KBM-7 (cell line): ENCODE measurements at places on chromosomes 2 and 18.

- no peak for DNase-seq
These were observed 190.0 kb downstream of the ST6GAL2 start for GRCh38 chr2:106695919-106696318.

DNA sequence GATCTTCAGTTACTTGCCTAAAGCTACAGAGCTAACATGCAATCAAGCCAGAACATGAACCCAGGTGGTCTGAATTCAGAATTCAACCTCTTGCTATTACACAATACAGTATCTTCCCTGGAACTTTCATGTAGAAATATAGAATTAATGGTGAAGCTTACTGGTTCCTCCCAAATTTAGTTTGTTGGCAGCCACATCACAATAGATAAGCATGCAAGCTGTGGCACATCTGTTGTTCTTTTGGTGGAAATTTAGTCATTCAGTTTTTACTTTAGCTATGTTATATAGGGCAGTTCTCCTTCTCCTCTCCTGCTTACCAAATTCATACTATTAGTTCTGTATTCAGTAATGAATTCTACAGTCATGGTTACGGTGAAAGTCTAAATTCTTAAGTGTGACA lies 101.0 kb upstream of the RNF152 start:
- no peak for DNase-seq

DNA sequence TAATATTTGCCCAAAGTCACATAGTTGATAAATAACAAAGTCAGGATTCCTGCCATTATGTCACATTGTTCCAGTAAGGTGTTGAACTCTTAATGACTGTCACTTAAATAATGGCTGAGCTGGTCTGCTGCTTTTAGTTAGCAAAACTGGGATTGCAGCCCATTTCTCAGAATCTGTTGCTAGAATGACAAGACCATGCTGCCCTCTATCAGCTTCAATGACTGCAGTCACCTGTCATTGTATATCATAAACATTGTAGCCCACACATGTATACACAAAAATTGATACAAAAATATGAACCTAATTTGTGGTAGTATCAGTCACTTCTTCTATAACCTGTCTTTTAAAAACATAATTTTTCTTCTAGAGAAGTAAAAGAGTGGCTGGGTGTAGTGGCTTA lies 121.1 kb downstream of the FAM161A start:
- no peak for DNase-seq

DNA sequence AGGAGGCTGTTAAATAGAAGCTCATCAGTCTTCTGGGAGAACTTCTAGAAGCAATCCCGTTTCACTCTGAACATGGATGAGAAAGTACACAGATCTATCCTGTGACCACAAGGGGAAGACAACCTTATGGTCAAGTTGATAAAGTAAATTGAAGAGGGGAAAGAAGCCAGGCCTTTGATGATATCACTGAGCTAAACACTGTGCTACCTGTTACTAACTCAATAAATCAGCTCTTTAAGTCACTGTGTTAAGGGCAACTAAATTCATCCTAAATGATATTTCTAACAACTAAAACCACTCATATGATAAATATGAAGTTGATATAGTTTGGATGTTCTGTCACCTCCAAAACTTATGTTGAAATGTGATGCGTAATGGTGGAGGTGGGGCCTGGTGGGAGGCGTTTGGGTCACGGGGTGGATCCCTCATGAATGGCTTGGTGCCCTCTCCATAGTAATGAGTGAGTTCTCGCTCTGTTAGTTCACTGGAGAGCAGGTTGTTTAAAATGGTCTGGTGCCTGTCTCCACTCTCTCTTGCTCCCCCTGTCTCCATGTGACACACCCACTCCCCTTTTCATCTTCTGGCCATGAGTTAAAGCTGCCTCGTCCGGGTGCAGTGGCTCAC lies 23.6 kb downstream of the OLA1 start:
- DNase-seq: no peak

DNA sequence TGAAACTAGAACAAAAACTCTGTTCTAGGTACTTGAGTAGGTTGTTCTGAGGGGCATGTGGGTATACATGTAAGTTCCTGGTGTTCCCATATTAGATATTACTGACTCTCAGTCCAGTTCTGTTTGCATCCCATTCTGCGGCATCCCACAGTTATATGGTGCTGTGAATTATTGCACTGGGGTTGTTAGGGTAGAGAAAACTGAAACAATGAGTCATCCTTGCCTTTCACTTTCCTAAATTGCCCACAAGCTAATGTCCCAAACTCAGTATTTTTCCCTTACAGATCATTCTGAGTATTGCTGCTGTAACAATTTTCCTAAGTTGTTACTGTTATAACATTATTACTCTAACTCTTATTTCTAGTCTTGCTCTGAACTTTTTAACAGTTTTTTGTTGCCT lies 3.0 kb downstream of the WDR75 start:
- DNase-seq: no peak

- DNase-seq: peak; percentile 67
These were observed 1.2 kb downstream of the BMPR2 start for GRCh38 chr2:202377207-202377761.

- DNase-seq: no peak
These were observed 152.6 kb upstream of the SLC1A4 start for GRCh38 chr2:64836566-64836965.

GRCh38 chr2:101717071-101717845 lies 19.8 kb downstream of the MAP4K4 start:
- DNase-seq: peak; percentile 66

DNA sequence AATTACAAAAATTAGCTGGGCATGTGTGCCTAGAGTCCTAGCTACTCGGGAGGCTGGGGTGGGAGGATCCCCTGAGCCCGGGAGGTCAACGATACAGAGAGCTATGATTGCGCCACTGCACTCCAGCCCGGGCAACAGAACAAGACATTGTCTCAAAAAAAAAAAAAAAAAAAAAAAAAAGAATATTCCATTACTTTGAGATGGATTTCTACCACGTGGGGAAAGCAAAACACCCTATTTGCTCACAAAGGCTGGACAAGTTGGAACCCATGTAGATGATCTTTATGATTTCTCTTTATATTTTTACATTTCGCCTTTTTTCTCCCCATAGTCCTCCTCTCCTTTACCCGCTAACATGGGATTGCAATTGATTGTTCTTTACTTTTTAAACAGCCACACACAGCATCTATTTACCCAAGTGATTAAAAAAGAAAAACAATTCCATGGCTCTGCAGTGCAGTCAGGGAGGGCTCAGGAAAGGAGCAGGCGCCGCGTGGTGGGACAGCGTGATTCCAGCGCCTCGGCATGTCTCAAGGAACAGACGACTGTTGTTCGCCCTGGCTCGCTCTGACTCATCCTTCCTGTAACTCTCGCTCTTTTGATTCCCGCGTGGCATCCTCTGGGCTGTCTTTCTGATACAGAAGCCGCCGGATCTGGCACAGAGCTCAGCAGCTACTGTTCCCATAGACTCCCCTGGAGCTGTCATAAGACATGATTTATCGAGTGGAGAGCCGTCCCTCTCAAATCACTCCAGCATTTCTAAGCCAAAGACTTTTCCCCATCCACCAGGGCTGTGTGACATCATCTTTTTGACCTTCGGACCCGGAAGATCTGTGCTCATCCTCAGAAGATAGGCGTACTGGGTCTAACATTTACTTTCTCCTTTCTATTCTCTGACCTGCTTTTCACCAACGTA lies 230.4 kb upstream of the AGAP1 start:
- no peak for DNase-seq

DNA sequence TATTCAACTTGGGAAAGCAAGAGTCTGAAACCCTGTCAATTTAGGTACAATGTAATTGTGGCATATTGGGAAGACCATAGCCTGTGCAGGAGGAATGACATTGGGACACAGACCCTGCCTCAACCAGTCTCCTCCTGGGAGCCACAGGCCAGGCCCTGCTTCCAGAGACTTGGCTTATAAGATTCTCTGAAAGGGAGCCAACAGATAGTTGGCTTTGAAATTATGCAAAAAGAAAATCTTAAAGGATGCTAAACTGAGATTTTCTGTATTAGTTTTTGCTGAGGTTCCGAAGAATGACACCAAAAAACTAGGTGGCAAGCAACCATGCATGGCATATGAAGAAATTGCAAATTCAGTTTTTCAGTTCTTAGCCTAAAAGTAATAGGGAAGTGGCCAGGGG lies 76.4 kb upstream of the CYRIA start:
- DNase-seq: no peak

DNA sequence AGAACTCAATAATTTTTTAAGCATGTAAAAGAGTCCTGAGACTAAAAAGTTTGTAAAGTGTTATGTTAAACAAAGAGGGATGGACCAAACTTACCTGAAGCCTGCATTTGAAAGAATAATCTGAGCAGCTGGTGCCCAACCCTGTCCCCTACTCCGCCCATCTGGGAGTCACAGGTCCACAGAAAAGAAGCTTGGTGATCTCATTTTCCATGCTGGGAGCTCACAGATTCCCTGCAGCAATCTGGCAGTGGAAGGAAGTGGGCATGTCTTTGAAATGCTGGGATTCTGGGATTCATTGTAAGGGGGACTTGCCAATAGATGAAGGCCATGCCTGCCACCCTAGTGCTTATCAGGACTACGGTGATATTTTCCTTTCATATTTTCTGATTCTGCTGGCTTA lies 17.9 kb downstream of the CDH2 start:
- DNase-seq: no peak

- peak; percentile 38 for DNase-seq
These were observed 787 bp downstream of the SOCS6 start for GRCh38 chr18:70289351-70290312.
